ENCODE measurements at places on chromosomes 4 and X.

- H3K27me3 ChIP-seq: no peaks in the 10 kb centered on the region
- no peak overlapping the region for H3K4me3 ChIP-seq
Measured at GRCh38 chr4:114386637-114387233, 211.9 kb upstream of the UGT8 start.

GRCh38 chr4:150939530-150939929 is 75.6 kb downstream of the LRBA start:
- no peak overlapping the region for H3K4me3 ChIP-seq
- no peaks in the 10 kb centered on the region for H3K36me3 ChIP-seq
- no peak for DNase-seq
- H3K27me3 ChIP-seq: no peaks in the 10 kb centered on the region
- no peak overlapping the region for H3K27ac ChIP-seq

DNA sequence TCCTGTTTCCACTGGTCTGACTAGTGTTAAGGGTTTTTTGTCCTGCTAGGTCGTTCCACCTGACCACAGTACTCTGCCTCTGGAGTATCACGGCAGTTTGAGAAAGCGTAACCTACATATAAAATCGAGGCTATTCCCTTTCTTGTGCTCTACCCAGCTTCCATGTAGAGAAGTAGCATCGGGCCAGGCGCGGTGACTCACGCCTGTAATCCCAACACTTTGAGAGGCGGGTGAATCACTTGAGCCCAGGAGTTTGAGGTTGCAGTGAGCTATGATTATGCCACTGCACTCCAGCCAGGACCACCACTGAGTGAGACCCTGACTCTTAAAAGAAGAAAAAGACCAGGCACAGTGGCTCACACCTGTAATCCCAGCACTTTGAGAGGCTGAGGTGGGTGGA is 7.5 kb downstream of the PPEF1 start:
- H3K4me1 ChIP-seq: no peaks in the 10 kb centered on the region
- H3K36me3 ChIP-seq: no peaks in the 10 kb centered on the region
- no peaks in the 10 kb centered on the region for H3K27me3 ChIP-seq
- H3K27ac ChIP-seq: no peak overlapping the region

GRCh38 chr4:108072300-108072699 is 82.6 kb downstream of the HADH start:
- peaks cover 32% of the 10 kb centered on the region for H3K36me3 ChIP-seq
- H3K27me3 ChIP-seq: no peaks in the 10 kb centered on the region
- DNase-seq: peak; percentile 23
- no peak overlapping the region for H3K4me3 ChIP-seq
- peaks cover 14% of the 10 kb centered on the region for H3K4me1 ChIP-seq

DNA sequence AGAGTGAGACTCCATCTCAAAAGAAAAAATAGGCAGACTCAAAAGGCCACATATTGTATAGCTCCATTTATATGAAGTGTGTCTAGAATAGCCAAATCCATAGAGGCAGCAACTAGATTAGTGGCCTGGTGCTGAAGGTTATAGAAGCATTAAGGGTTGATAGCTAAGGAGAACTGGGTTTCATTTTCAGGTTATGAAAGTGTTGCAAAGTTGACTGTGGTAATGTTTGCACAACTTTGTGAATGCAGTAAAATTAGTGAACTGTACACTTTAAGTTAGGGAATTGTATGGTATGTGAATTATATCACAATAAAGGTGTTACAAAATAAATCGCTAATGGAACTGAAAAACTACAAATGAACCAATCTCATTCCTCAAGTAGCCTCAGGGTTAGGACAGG is 28.3 kb downstream of the TXLNG start:
- no peaks in the 10 kb centered on the region for H3K4me1 ChIP-seq
- no peak for DNase-seq
- H3K27me3 ChIP-seq: no peaks in the 10 kb centered on the region
- H3K27ac ChIP-seq: no peak overlapping the region
